ENCODE measurements at places on chromosomes 3 and 15.

DNA sequence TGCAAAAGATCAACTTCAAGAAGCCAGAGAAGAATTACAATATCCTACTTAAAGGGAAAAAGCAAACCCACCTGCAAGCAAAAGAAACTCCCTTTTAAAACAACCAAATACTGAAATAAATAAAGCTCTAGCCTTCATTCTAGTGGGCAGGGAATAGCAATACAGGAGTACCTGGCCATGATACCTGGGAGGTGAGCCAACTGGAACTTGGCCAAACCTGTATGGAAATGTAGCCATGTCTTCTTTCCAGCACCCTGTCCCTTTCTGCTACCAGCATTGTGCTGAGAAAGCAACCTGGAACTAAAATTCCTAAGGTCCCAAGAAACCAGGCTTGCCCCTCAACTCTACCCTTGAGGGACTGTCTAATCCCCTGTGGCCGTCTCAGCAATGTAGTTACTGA, 530.0 kb downstream of the EPHB1 start:
- DNase-seq = peak; percentile 19

- no peak for DNase-seq
These were observed 710 bp downstream of the LRRC57 start for GRCh38 chr15:42547918-42548248.

- no peak for DNase-seq
These were observed 9.8 kb upstream of the SLC9C1 start for GRCh38 chr3:112303764-112304325.

DNA sequence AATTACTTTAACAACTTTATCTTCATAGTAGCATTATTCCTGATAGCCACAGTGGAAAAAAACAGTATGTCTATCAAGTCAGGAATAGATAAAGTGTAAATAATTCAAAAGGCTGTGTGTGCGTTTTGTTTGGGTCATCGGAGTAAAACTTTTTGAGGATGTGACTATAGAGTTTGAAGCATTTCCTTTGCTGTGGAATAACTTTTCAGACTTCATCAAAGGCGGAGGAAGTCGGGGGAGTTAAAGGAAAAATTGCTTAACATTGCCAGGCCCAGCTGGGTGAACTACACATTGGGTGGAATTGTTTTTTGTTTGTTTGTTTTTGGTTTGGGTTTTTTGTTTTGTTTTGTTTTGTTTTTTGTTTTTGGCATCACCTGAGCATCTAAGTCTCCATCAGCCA, 70.4 kb upstream of the CRTC3 start:
- DNase-seq = no peak

GRCh38 chr3:30294241-30294667, 312.1 kb upstream of the TGFBR2 start:
- no peak for DNase-seq

GRCh38 chr15:91919014-91919534, 65.6 kb downstream of the SLCO3A1 start:
- DNase-seq = peak; percentile 22

- no peak for DNase-seq
These were observed 87.3 kb upstream of the CGNL1 start for GRCh38 chr15:57288926-57289580.

- peak; percentile 71 for DNase-seq
These were observed 289.8 kb downstream of the ZBTB20 start for GRCh38 chr3:114857299-114857701.

- no peak for DNase-seq
These were observed 1028.6 kb downstream of the OTOL1 start for GRCh38 chr3:162525066-162525742.

- no peak for DNase-seq
These were observed 253.6 kb downstream of the UACA start for GRCh38 chr15:70509731-70510143.

- DNase-seq = no peak
These were observed 2.1 kb upstream of the NMB start for GRCh38 chr15:84659904-84660781.

DNA sequence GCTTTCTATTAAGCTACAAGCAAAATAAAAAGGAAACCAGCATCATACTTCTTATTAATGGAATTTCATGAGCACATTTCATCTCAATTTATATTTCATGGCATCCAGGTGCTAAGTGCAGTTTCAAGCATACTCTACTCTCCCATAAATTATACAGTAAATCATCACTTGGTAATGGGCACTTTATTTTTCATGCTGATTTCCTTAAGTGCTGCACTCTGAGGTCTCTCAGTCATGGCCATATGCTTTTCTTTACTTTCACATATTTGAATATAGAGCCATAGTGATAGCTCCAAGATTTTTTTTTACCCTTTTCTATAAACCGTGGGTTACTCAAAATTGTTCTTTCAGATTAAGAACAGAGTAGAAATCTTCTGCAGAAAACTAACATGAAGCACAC, 1505.7 kb upstream of the CADM2 start:
- no peak for DNase-seq

- DNase-seq = no peak
These were observed 33.4 kb upstream of the RARRES1 start for GRCh38 chr3:158765518-158766205.

GRCh38 chr15:38665586-38666305, 101.1 kb upstream of the RASGRP1 start:
- no peak for DNase-seq

- no peak for DNase-seq
These were observed 336.6 kb upstream of the TBC1D5 start for GRCh38 chr3:18079062-18079461.

GRCh38 chr3:182973047-182973446, 7.3 kb downstream of the DCUN1D1 start:
- no peak for DNase-seq

DNA sequence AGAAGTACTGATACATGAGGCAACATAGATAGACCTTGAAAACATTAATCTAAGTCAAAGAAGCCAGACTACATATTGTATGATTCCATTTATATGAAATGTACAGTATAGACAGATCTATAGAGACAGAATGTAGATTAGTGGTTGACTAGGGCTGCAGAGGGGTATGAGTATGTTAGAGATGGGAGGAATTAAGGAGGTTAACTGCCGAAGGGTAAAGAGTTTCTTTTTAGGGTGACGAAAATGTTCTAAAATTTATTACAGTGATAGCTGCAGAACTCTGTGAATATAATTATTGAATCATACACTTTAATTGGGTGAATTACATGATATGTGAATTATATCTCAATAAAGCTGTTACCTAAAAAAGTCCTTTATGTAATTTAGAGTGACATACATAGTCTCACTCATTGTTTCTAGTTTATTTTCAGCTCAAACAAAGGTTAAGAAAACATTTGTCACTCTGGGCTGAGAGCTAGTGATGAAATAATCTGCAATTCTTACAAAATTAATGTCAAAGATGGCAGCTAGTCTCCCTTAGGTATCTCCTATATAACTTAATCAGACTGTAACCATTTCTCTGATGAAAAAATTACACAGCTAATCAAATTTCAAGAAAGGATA, 61.4 kb downstream of the DENND4A start:
- DNase-seq = no peak

DNA sequence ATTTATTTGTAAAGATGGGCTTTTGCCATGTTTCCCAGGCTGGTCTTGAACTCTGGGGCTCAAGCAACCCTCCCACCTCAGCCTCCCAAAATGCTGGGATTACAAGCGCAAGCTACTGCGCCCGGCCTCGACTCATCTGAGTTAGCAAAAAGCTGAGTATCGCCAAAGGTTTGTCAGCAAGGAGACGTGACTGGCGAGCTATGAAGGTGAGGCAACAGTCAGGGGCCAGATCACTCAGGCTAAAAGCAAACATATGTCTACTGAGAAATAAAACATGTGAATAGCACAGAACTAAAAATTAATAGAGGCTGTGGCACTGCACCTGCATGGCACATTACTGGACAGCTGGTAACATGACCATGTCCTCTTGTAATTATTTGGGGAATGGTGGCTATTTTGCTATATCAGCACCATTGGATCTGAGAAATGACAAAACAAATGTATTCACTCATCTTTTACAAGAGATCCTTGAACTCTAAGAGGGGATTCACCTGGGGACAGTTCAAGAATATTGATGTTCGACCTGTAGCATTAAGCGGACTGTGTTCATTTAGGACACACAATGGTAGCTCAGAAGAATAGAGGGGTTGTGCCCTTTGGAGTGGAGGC, 10.0 kb upstream of the SLC25A26 start:
- no peak for DNase-seq

GRCh38 chr3:65425880-65426279, 612.8 kb downstream of the MAGI1 start:
- DNase-seq = no peak

DNA sequence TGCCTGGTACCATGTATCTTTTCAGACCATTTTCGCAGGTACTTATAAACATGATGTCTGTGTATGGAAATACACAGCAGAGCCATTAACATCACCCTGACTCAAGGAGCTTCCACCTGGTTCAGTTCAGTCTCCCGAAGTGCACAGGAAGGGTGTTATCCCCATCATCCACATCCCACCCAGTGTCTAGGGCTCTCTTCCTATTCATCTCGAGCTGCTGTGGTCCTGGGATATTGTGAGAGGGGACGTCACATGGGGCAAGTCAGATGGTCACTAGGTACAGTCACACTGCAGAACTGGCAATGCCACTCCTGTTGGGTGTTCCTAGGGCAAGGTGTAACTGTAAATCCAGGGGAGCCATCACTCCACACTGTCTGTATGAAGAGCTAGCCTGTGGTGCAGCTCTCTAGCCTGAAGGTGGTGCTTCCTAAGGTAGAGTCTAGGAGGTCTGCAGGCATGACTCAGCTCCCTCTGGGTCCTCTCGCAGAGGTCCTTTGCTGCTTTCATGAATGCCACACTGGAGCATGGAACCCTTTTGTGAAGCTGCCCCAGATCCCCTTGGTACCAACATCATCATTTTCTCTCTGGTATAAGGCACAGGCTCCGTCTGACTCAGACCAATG, 13.9 kb downstream of the ISLR2 start:
- DNase-seq = peak; percentile 24

- no peak for DNase-seq
These were observed 271.2 kb upstream of the ROPN1 start for GRCh38 chr3:124263168-124263567.

GRCh38 chr3:103380391-103380790, 945.6 kb downstream of the ZPLD1 start:
- no peak for DNase-seq

DNA sequence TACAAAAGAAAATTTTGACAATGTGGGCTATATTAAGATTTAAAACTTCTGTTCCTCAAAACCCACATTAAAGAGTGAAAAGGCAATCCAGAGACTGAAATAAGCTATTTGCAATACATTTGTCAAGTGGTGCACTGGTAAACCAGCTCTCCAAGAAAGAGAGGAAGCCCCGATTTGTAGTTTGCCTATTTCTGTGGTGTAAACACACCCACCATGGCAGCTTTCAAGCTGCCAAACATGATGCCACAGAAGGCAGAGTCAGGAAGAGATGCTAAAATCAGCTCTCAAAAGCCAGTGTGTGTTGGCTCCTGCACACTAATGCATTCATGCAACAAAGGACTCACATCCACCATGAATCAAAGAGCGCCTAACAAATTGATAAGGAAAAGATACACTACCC, 17.5 kb downstream of the RFTN1 start:
- DNase-seq = no peak

GRCh38 chr3:71421475-71421819, 162.1 kb downstream of the FOXP1 start:
- no peak for DNase-seq

DNA sequence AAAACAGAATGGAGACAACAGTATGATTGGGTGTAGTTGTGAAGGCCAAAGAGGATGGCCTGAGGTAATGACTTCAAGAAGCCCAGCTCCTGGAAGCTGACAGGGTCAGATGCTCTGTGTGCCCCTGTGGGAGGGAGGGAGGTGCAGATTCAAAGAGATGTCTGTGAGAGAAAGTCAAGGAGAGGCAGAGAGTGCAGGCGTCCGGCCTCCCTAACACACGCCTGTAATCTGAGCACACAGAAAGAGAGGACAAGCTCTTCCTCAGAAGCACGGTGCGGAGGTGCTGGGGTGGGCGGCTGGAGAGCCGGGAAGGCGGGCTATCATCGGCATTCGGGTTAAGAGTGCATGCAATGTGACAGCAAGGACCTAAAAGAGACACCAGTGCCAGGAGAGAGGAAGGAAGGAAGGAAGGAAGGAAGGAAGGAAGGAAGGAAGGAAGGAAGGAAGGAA, 238.2 kb upstream of the HES1 start:
- no peak for DNase-seq

Data from NCI-H1092 treated with DMSO at 0.1 percent for 48 hours (cell line).